ENCODE measurements at places on chromosomes 16 and 17.

- no peak for DNase-seq
Observed at GRCh38 chr16:24349320-24349719, 93.2 kb downstream of the CACNG3 start.

GRCh38 chr16:75746359-75746758 is 20.1 kb upstream of the CPHXL start:
- DNase-seq = no peak

GRCh38 chr16:48963306-48963705 is 318.3 kb downstream of the CBLN1 start:
- DNase-seq = no peak

DNA sequence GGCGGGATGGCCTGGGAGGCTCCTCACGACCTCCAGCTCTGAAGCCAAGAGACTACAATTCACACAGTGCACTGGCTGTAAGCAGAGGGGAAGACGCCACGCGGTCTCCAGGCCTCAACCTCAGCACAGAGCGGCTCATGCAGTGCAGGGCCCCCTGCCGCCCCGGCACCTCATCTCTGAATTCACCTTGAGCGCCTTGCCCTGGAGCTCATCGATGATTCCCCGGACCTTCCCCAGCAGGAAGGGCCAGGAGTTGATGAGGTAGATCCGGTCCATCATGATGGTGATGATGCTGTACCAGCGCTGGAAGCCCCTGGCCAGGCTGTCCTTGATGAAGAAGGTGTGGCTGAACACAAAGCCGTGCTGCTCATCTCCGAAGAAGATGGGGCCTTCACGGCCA is 13.2 kb downstream of the FLCN start:
- no peak for DNase-seq

GRCh38 chr16:25106567-25107465 is 4.7 kb upstream of the LCMT1 start:
- peak; percentile 87 for DNase-seq

- no peak for DNase-seq
Observed at GRCh38 chr17:40548982-40549685, 16.1 kb downstream of the CCR7 start.

DNA sequence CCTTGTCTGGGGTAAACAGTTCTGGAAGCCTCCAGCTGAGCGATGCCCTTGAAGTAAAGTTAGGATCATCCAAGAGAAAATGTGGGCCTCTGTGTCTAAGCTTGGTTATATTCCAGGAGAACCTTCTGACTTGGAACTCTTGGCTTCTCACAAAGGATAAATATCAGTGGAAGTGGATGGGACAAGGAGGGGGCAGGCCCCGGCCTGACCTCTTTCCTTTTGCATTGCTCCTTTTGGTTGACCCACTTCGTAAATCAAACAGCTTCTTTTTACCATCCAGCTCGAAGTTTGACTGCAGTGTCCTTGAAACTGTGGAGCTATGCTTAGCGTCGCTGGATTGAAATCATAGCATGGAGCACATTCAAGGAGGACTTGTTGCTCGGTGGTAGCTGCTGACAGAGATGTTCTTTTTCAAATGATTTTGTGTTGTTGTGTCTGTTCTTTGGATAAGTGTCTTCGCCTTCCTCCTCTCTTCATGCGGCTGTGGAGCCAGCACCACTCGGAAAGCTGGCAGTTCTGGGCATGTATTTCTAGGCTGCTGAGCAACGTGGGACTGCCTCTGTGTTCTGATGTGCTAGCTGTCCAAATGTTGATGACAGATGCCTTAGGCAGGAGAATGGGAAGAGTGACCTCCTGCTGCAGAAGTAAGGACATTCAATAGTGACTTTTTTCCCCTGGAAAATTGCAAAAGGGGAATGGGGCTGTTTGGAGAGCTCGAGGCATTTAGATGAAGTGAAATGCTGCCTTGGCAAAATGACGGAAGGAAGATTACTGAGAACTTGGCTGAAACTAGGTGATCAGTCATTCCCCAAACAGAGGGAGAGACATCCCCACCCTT is 4.5 kb downstream of the MINK1 start:
- no peak for DNase-seq

DNA sequence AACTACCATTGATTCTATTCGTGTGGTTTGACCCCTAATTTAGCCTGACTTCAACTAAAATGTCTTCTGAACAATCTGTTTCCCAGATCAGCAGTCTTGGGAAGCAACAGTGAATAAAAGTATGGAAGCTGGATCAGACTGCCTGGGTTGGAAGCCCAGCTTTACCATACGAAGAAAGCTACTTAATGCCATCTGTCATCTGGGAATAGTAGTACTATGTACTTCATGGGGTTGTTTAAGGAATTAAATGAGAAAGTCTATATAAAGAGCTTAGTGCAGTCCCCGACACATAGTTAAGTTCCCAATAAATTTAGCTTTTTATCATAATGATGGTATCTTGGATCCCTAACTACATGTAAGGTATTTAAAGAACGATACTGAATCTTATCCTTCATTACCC is 151.5 kb upstream of the ERCC4 start:
- DNase-seq = no peak

GRCh38 chr17:867896-868489 is 85.8 kb downstream of the MRM3 start:
- DNase-seq = no peak

DNA sequence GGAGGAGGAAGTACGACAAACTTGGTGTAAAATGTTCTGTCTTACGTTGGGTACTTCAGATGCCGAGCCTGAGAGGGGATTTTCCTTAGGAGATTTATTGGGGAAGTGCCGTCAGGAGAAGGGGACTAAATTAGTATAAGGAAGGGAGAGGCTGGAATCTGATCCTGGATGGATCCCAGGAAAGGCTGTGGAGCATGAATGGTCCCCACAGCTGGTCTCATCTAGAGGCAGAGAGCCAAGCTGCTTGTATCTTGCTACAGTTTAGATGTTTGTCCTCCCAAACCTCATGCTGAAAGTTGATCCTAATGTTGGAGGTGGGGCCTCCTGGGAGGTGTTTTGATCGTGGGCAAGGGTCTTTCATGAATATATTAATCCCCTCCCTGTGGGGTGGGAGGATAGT is 798.4 kb upstream of the EEF2KMT start:
- no peak for DNase-seq

GRCh38 chr17:75487351-75488070 is 27.8 kb downstream of the CASKIN2 start:
- DNase-seq = peak; percentile 74

DNA sequence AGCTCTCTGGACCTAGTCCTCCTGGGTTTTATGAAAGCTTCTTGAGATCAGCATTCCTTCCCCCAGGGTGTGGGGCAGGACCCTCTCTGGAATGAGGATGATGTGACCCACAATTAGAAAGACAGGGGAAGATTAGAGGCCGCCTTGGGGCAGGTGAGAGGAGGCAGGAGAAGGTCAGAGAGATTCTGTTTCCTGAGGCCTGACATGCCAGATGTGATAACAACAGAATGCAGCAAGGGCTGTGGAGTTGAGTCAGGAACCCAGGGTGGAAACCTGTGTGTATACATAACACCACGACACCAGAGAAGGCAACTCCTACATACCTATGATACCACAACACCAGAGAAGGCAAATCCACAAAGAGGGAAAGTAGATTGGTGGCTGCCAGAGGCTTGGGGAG is 5.4 kb upstream of the SLC5A10 start:
- DNase-seq = no peak

DNA sequence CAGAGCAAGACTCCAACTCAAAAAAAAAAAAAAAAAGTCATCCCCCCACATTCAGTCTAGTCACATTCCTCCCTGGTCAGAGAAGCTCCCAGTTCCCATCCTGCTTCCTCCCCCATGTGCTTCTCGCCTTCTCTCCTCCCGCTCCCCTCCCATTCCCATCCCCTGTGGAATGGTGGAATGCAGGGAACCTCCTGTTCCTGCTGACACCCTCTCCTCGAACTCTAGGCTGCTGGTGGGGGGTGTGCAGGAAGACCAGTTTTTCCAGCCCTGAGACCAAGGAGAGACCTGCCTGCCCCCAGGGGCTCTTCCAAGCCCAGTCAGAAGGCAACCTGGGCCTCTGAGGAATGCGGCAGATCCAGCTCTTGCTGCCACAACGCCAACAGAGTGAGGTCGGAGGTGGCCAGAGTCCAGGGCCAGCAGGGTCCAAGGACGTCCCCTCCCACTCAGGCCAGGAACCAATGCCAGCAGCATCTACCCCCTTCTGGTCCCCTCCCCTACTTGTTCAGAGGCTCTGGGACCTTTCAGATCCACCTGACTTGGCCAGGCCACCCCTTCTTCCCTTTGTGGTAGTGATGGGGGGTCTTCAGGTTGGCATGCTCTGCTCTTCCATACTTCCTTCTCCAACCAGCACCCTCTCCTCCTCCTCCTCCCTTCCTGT is 39.3 kb upstream of the TAC4 start:
- DNase-seq = no peak

GRCh38 chr16:48561960-48562393 is 48.0 kb downstream of the N4BP1 start:
- no peak for DNase-seq

- DNase-seq = no peak
Observed at GRCh38 chr17:13106171-13106570, 88.3 kb upstream of the ELAC2 start.

DNA sequence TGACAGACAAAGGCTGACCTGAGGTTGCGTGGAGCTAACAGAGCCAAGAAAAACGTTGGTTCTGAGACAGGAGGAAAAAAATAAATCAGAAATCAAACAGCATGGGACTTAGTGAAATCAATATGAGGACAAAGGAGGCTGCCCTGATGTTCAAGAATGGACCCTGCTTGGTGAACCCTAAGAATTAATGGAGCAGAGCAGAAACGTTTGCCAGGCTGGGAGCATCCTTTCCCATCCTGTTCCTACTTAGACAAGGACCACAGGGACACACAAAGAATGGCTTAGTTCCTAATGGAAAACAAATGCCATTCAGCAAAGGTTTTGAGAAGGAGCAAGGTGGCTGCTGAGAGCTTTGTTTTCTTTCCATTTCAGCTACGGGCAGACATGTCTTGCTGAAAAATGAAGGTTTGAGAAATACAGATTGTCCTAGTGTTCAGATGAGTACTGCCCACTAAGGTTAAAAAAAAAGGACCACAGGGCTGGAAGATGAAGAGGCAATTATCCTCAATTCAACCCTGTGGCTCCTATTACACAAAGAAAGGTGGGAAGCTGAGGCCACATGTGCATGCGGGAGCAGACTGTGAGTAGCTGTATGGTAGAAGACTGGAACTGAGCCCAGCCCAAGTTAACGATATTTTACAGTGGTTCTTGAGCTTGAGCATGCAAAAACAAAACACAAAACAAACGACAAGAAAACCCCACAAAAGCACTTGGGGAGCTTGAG is 230.1 kb downstream of the SLC39A11 start:
- no peak for DNase-seq

- no peak for DNase-seq
Observed at GRCh38 chr17:39761861-39762496, 24.2 kb downstream of the GRB7 start.

GRCh38 chr17:42541041-42541833 is 5.2 kb downstream of the NAGLU start:
- DNase-seq = no peak

- no peak for DNase-seq
Observed at GRCh38 chr17:79939094-79939435, 96.6 kb downstream of the TBC1D16 start.

DNA sequence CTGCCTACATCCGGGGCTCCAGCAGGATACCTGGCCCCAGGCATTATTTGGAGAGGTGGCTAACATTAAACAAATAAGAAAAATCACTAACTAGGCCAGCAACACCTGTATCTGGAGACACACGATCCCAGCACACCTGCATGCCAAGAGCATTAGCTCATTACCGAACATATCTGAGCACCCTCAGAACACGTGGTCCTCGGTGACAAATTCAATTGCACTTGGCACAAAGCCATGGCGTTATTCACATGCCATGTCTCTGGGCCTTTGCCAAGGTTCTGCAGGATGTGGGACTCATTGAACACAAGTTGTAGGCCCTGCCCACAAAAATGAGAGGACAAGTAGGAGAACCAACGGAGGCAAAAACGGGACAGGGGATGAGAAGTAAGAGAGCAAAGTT is 552.3 kb downstream of the TOX3 start:
- DNase-seq = no peak

GRCh38 chr16:23310217-23310616 is 8.1 kb downstream of the SCNN1B start:
- DNase-seq = no peak
